ENCODE measurements at places on chromosomes 11 and 22. TPM values are rescaled to one million over a fixed set of nuclear protein-coding genes. Genes with fewer than 3 reads are reported as not detected.

Gene OVOL1
- total RNA-seq, result not detected

Gene CAPN5
- total RNA-seq, result 4.1 TPM

Gene DTX4
- 3.6 TPM for total RNA-seq

Gene OR4A15
- not detected for total RNA-seq

Gene RFPL2
- not detected for total RNA-seq

Gene LRRN4CL
- 33.6 TPM for total RNA-seq

Gene SEC14L6
- 0.41 TPM for total RNA-seq

Gene OR4A16
- not detected for total RNA-seq

Gene SLC22A25
- not detected for total RNA-seq

Gene PARVA
- 110 TPM for total RNA-seq

Gene SLC22A12
- not detected for total RNA-seq

Gene NPAS4
- 2.5 TPM for total RNA-seq

GRCh38 chr11:131186629-131187101 lies 183.8 kb upstream of the NTM start:
- H3K4me1 ChIP-seq, result peaks cover 7% of the 10 kb centered on the region
- DNase-seq, result no peak
- no peaks in the 10 kb centered on the region for H3K36me3 ChIP-seq

GRCh38 chr11:69898123-69898522 lies 78.9 kb upstream of the FGF3 start:
- H3K36me3 ChIP-seq, result no peaks in the 10 kb centered on the region
- H3K4me3 ChIP-seq, result no peak overlapping the region
- H3K4me1 ChIP-seq, result no peaks in the 10 kb centered on the region

DNA sequence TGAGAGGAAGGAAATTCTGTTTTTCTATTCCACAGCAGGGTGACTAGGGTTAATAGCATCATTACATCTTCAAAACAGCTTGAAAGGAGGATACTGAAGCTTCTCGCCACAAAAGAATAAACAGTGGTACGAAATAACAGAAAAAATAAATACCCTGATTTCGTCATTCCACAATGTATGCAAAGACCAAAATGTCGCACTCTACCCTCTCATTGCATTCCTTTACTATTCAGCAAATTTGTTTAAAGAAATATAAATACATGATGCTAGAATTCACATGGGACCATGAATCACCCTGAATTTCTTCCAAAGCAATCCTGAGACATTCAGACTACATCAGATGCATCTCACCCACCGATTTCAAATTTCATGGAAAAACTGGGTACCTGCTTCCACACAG lies 112.3 kb upstream of the TOP3B start:
- H3K27me3 ChIP-seq, result no peaks in the 10 kb centered on the region
- no peaks in the 10 kb centered on the region for H3K4me1 ChIP-seq
- no peak for DNase-seq
- H3K36me3 ChIP-seq, result no peaks in the 10 kb centered on the region
- H3K4me3 ChIP-seq, result no peak overlapping the region
- no peak overlapping the region for H3K27ac ChIP-seq

- H3K4me3 ChIP-seq, result no peak overlapping the region
- no peaks in the 10 kb centered on the region for H3K4me1 ChIP-seq
- H3K27me3 ChIP-seq, result no peaks in the 10 kb centered on the region
- H3K36me3 ChIP-seq, result no peaks in the 10 kb centered on the region
Measured at GRCh38 chr11:77442394-77443053, 31.4 kb downstream of the PAK1 start.

GRCh38 chr11:126392633-126393013 lies 37.1 kb downstream of the ST3GAL4 start:
- H3K4me3 ChIP-seq, result no peak overlapping the region
- no peaks in the 10 kb centered on the region for H3K27me3 ChIP-seq
- no peak for DNase-seq
- H3K27ac ChIP-seq, result peak overlapping the region; percentile 30
- no peaks in the 10 kb centered on the region for H3K36me3 ChIP-seq
- H3K4me1 ChIP-seq, result peaks cover 18% of the 10 kb centered on the region

DNA sequence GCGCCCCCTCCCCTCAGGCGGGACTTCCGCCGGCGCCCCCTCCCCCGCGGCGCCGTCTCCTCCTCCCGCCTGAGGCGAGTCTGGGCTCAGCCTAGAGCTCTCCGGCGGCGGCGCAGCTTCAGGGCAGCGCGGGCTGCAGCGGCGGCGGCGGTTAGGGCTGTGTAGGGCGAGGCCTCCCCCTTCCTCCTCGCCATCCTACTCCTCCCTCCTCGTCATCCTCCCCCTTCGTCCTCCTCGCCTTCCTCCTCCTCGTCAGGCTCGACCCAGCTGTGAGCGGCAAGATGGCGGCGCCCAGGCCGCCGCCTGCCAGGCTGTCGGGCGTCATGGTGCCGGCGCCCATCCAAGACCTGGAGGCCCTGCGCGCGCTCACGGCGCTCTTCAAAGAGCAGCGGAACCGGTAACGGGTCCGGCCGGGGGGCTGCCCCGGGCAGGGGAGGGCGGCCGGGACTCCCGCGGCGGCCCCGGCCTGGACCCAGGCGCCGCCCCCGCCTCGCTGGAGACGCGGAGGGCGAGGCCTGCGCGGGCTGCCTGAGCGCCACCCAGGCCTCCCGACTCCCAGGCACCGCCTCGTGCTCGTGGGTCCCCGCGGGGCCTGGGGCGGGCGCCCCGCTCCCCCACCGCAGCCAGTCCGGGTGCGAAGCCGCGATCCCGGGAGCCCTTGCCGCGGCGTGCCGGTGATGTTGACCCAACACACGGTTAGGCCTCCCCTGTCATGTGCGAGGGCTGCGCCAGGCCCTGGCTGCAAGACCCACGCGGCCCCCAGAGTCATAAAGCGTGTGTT lies at the start of gene ATXN10:
ATXN10 (plus strand) TSS at position 52 of the 781 bp plus-strand sequence; CDS start at position 282, 230 bp downstream.
- H3K4me1 ChIP-seq, result no peaks in the 10 kb centered on the region
- no peaks in the 10 kb centered on the region for H3K27me3 ChIP-seq
- peak within 1 kb of the TSS; percentile 74 for H3K4me3 ChIP-seq
- DNase-seq, result peak; percentile 78
- H3K36me3 ChIP-seq, result no peaks in the 10 kb centered on the region

DNA sequence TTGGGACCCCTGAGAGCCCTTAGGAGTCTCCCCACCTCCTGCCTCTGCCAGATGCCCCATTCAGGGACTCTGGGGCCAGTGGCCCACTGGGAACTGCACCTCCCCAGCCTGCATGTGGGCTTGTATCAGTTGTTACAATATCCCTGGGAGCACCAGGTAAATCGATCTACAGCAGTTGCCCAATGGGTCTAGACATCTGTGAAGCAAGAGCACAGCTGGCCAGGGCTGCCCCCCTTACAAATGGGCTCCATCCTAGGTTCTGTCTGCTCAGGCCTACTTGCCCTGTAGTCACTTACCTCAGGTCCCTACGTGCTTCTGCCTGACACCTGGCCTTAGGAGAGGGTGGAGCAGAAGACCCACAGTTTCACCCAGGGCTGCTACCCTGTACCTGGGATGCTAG lies 62.7 kb downstream of the HIRA start:
- peak; percentile 41 for DNase-seq
- H3K4me1 ChIP-seq, result no peaks in the 10 kb centered on the region

GRCh38 chr11:33475993-33476392 lies 218.8 kb downstream of the HIPK3 start:
- no peak overlapping the region for H3K4me3 ChIP-seq
- no peak overlapping the region for H3K27ac ChIP-seq
- DNase-seq, result no peak

DNA sequence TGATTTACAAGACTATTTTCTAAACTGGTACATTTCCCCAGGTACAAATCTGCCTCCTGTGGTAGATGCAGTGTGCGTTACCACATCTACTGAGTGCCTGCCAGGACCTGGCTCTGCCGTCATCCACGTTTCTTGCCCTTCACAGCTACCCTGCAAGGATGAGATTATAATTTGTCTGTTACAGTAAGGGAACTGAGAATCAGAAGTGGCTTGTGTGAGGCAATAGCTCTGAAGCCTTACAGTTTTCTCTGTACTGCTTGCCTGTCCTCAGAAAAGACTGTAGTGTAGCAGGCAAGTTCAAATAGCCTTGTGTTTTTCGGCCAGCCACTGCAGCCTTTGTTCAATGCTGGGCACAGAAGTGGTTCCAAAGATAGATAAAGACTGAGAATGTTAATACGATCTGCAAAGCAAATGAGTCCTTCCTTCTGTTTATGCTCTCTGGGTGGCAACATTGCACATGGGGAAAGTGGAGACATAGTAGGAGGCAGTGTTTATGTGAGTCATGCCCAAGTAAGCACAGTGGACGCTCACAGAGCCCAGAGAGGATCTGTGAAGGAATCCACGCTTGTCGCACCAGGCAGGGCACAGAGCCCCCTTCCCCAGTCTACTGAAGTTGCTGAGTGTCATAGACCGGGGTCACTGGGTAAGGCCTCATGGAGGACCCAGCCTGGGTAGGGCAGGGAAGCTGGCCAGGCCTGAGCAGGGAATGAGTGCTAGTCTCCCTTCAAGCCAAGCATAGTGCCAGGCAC lies 49.1 kb downstream of the MICAL2 start:
- H3K36me3 ChIP-seq, result no peaks in the 10 kb centered on the region
- no peaks in the 10 kb centered on the region for H3K27me3 ChIP-seq
- peak overlapping the region; percentile 96 for H3K27ac ChIP-seq
- no peak overlapping the region for H3K4me3 ChIP-seq
- H3K4me1 ChIP-seq, result peaks cover 88% of the 10 kb centered on the region

GRCh38 chr11:37926772-37927171 lies 1328.7 kb upstream of the RAG2 start:
- H3K36me3 ChIP-seq, result no peaks in the 10 kb centered on the region
- no peaks in the 10 kb centered on the region for H3K27me3 ChIP-seq
- no peak for DNase-seq
- no peak overlapping the region for H3K4me3 ChIP-seq
- H3K27ac ChIP-seq, result no peak overlapping the region

GRCh38 chr22:29454276-29454675 lies 15.9 kb downstream of the RFPL1 start:
- H3K36me3 ChIP-seq, result no peaks in the 10 kb centered on the region
- no peak overlapping the region for H3K4me3 ChIP-seq
- H3K27ac ChIP-seq, result peak overlapping the region; percentile 46
- peak; percentile 78 for DNase-seq
- no peaks in the 10 kb centered on the region for H3K27me3 ChIP-seq
- peaks cover 26% of the 10 kb centered on the region for H3K4me1 ChIP-seq

- peak overlapping the region; percentile 93 for H3K27ac ChIP-seq
- H3K27me3 ChIP-seq, result no peaks in the 10 kb centered on the region
- DNase-seq, result peak; percentile 75
Measured at GRCh38 chr11:10305262-10305963, 540 bp downstream of the ADM start.

- H3K4me1 ChIP-seq, result no peaks in the 10 kb centered on the region
- H3K27me3 ChIP-seq, result no peaks in the 10 kb centered on the region
Measured at GRCh38 chr11:24145411-24145810, 351.4 kb upstream of the LUZP2 start.

DNA sequence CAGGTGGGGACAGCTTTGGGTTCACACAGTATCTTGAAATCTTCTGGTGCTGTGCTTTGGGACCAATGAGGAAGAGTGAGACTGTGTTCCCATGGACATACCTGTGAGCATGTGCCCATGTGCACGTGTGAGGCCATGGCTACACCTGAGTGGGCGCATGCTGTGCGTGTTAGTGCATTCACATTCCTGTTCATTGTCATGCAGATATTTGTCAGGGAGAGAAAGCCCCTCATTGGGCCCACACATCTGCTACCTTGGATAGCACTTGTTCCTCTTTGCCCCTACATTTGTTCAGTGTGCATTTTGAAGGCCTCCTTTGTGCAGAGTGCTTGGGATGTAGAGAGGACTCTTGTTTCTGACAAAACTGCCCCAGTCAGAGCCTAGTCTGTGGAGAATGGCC lies 154.3 kb upstream of the E2F8 start:
- no peak overlapping the region for H3K27ac ChIP-seq
- DNase-seq, result no peak
- no peaks in the 10 kb centered on the region for H3K27me3 ChIP-seq

- no peak overlapping the region for H3K27ac ChIP-seq
- no peaks in the 10 kb centered on the region for H3K4me1 ChIP-seq
- H3K27me3 ChIP-seq, result no peaks in the 10 kb centered on the region
- no peak for DNase-seq
- no peak overlapping the region for H3K4me3 ChIP-seq
Measured at GRCh38 chr11:10461276-10461790, 6.3 kb downstream of the AMPD3 start.

Data from sigmoid colon (tissue), 7 donors.